ENCODE measurements at places on chromosomes 5 and 9. TPM values are rescaled to one million over a fixed set of nuclear protein-coding genes. Genes with fewer than 3 reads are reported as not detected.
A peak's percentile ranks its signal among the peaks of the same experiment; 100 is the strongest.

Gene TGFBI
- polyA plus RNA-seq = 13.3 TPM

Gene DNAJB5
- polyA plus RNA-seq = 1.0 TPM

Gene GPR150
- polyA plus RNA-seq = 1.2 TPM

Gene SYNPO
- polyA plus RNA-seq = not detected

Gene ANKRD55
- polyA plus RNA-seq = not detected

Gene SH3GL2
- polyA plus RNA-seq = not detected

- no peaks in the 10 kb centered on the region for H3K36me3 ChIP-seq
- H3K4me1 ChIP-seq = peaks cover 14% of the 10 kb centered on the region
- H3K27me3 ChIP-seq = peaks cover 44% of the 10 kb centered on the region
- no peak for DNase-seq
Measured at GRCh38 chr5:93596676-93597490, 13.9 kb downstream of the NR2F1 start.

GRCh38 chr9:16275795-16276624 lies 594.5 kb downstream of the BNC2 start:
- no peaks in the 10 kb centered on the region for H3K27me3 ChIP-seq
- no peaks in the 10 kb centered on the region for H3K36me3 ChIP-seq
- H3K27ac ChIP-seq = no peak overlapping the region

DNA sequence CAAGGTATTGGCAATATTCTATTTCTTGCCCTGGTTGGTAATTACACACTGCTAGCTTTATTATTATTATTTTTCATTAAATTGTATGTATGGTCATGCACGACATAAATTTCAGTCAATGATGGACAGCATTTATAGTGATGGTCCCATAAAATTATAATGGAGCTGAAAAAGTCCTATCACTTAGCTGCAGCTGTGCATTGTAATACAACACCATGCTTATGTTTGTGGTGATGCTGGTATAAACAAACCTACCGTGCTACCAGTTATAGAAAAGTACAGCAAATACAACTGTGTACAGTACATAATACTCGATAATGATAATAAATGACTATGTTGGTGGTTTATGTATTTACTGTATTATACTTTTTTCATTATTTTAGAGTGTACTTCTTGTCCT lies 65.5 kb downstream of the NR3C1 start:
- peaks cover 75% of the 10 kb centered on the region for H3K4me1 ChIP-seq
- no peak overlapping the region for H3K4me3 ChIP-seq
- DNase-seq = no peak
- no peaks in the 10 kb centered on the region for H3K27me3 ChIP-seq
- H3K36me3 ChIP-seq = no peaks in the 10 kb centered on the region
- H3K27ac ChIP-seq = no peak overlapping the region

- H3K27me3 ChIP-seq = no peaks in the 10 kb centered on the region
- no peak overlapping the region for H3K27ac ChIP-seq
- H3K36me3 ChIP-seq = peaks cover 47% of the 10 kb centered on the region
- no peak for DNase-seq
Measured at GRCh38 chr5:150690760-150691159, 10.1 kb downstream of the RBM22 start.

DNA sequence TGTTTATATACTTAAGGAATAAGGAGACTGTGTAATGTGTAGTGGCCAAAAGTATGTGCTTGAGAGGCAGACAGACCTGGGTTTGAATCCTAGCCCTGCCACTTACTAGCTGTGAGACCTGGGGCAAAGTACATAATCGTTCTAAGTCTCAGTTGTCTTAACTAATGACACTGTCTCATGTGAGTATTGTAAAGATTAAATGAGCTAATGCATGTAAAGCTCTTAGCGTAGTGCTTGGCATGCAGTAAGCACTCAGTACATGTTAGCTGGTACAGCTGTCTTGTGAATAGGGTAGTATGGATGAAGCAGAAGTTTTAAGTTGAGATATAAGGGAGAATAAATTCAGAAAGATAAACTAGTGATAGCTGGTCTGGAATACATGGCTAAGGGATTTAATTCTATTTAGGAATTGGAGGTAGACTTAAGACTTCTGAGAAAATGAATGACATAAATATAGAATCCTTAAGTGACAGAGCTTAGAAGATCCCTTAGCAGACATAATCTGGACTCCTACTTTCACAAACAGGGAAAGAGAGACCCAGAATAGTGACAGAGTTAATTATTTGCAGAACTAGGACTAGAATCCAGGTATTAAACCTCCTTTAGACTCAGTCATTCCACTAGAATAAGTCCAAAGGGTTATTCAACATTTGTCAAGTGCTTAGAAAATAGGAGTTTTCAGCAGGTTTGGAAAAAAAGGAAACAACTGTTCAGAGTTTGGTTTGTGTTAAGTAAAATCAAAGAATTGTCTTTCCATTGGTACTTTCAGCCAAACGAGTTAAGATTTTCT lies 13.1 kb downstream of the GPR21 start:
- peaks cover 24% of the 10 kb centered on the region for H3K36me3 ChIP-seq
- no peak overlapping the region for H3K27ac ChIP-seq
- no peaks in the 10 kb centered on the region for H3K4me1 ChIP-seq
- DNase-seq = no peak
- peaks cover 2% of the 10 kb centered on the region for H3K27me3 ChIP-seq

DNA sequence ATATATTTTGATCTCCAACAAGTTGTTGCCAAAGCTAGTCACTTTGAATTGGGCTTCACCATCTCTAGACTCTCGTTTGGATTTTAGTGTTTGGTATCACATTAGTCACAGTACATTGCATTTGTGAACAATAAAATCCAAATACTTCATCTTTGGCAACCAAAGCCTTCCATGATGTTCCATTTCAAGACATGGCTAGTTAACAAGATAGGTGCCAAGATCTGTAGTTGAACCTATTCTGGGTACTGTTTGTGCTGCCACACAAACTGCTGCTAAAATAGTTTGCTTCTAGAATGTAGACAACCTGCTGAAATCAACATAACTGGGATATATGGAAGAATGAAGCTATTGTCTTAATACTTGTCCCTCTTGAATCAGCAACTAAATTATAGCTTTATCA lies 207.5 kb downstream of the LRRC70 start:
- H3K4me3 ChIP-seq = no peak overlapping the region
- H3K4me1 ChIP-seq = no peaks in the 10 kb centered on the region
- no peaks in the 10 kb centered on the region for H3K36me3 ChIP-seq

GRCh38 chr5:41747301-41747700 lies 122.9 kb downstream of the OXCT1 start:
- H3K27ac ChIP-seq = no peak overlapping the region
- peaks cover 3% of the 10 kb centered on the region for H3K27me3 ChIP-seq
- peaks cover 21% of the 10 kb centered on the region for H3K36me3 ChIP-seq
- no peak for DNase-seq
- no peaks in the 10 kb centered on the region for H3K4me1 ChIP-seq

GRCh38 chr5:72107131-72107900 lies at the start of gene MAP1B:
Gene MAP1B, plus strand, starts transcription at chr5:72107475. Its CDS starts 57 bp downstream, at chr5:72107532.
- no peak for DNase-seq
- peaks cover 33% of the 10 kb centered on the region for H3K27me3 ChIP-seq
- H3K4me1 ChIP-seq = peaks cover 13% of the 10 kb centered on the region
- H3K4me3 ChIP-seq = no peak within 1 kb of the TSS
- no peak within 1 kb of the TSS for H3K27ac ChIP-seq

- no peak overlapping the region for H3K27ac ChIP-seq
- no peaks in the 10 kb centered on the region for H3K36me3 ChIP-seq
- H3K4me1 ChIP-seq = no peaks in the 10 kb centered on the region
- H3K4me3 ChIP-seq = no peak overlapping the region
- DNase-seq = no peak
Measured at GRCh38 chr5:132259069-132259851, 1.8 kb downstream of the PDLIM4 start.

DNA sequence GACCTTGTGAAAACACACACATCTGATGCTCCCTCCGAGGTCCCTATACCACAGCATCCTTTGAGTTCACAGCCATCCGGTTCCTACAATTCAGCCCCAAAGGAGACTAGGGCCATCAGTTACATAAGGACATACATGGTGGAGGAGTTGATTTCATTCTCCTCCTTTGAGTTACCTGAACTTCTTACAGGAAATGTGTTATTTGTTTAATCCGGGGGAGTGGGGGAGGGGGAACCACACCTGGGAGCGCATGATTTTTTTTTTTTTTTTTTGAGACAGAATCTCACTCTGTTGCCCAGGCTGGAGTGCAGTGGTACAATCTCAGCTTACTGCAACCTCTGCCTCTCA lies 30.7 kb downstream of the SEMA4D start:
- peaks cover 20% of the 10 kb centered on the region for H3K27me3 ChIP-seq
- no peaks in the 10 kb centered on the region for H3K36me3 ChIP-seq
- H3K27ac ChIP-seq = peak overlapping the region; percentile 78
- peak overlapping the region; percentile 57 for H3K4me3 ChIP-seq
- peaks cover 99% of the 10 kb centered on the region for H3K4me1 ChIP-seq
- no peak for DNase-seq

- peaks cover 4% of the 10 kb centered on the region for H3K27me3 ChIP-seq
- no peaks in the 10 kb centered on the region for H3K36me3 ChIP-seq
- no peak overlapping the region for H3K4me3 ChIP-seq
- DNase-seq = no peak
- no peak overlapping the region for H3K27ac ChIP-seq
Measured at GRCh38 chr5:135501965-135502364, 33.8 kb downstream of the NEUROG1 start.

DNA sequence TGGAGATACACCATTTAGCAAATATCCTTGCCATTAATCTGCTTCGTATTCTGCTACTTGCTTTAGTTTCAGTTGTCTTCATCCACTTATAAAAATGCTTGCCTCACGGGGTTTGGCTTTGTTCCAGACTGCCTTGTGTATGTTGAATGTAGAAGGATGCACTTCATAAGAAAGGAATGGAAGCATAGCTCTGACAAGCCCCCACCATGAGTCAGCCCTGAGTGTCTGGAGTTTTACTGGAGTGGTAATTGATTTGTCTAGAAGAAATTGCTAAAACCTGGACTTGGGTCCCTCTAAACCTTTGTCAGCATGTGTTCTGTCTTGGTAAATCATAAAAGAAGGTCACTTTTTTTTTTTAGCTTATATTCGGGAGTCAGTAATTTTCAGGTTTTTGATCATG lies 4.6 kb downstream of the TEX48 start:
- no peak overlapping the region for H3K4me3 ChIP-seq
- no peaks in the 10 kb centered on the region for H3K4me1 ChIP-seq
- no peaks in the 10 kb centered on the region for H3K36me3 ChIP-seq

- H3K27ac ChIP-seq = peak overlapping the region; percentile 90
- peaks cover 85% of the 10 kb centered on the region for H3K4me1 ChIP-seq
- H3K4me3 ChIP-seq = peak overlapping the region; percentile 64
- DNase-seq = peak; percentile 74
Measured at GRCh38 chr5:54673523-54674225, 156.1 kb downstream of the SNX18 start.
